ENCODE measurements at places on chromosomes 5 and 9. TPM values are rescaled to one million over a fixed set of nuclear protein-coding genes. Genes with fewer than 3 reads are reported as not detected.

Gene TBC1D2
- 3.0 TPM for total RNA-seq

Gene C9orf43
- 0.34 TPM for total RNA-seq

GRCh38 chr5:59724482-59725391, 168.8 kb downstream of the PDE4D start:
- peak; percentile 47 for DNase-seq

DNA sequence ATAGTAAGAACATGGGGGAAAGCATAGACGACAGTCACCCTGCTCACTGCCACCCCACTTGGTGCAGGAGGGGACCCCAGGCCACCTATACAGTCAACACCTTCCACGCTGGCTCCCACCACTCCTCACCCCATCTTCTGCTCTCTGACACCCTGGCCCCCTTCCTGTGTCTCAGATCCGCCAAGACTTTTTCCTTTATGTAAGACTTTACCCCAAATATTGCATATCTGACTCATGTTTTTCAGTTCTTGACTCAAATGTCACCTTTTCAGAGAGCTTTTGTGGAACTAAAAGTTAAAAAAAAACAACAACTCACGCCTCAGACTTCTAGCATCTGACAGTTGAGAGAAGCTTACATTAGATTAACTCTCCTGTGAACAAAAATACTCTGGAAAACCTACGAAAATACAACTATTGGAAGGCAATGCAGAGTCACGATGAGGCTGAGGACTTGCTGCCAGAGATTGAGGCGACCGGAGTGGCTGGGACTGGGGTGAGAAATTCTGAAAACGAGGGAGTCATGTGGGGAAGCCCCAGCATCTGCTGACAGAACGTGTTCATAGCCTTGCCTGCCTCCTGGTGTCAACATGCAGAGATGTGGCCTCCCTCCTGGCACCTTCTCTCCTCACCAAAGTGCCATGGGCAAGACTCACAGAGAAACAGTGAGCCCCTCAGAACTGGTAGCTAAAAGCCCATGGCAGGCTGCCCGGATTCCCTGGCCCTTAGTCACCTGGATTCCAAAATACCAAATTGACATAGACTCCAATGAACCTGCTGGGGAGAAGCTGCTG, 22.4 kb upstream of the FCN2 start:
- DNase-seq, result no peak

All from activated CD8-positive, alpha-beta T cell treated with anti-CD3 and anti-CD28 coated beads, Interleukin-2, amount 10 ng/mL, durations not matched to agents 7 days and 5 days (primary cell).